ENCODE measurements at places on chromosomes 2 and 18.
A peak's percentile ranks its signal among the peaks of the same experiment; 100 is the strongest.

DNA sequence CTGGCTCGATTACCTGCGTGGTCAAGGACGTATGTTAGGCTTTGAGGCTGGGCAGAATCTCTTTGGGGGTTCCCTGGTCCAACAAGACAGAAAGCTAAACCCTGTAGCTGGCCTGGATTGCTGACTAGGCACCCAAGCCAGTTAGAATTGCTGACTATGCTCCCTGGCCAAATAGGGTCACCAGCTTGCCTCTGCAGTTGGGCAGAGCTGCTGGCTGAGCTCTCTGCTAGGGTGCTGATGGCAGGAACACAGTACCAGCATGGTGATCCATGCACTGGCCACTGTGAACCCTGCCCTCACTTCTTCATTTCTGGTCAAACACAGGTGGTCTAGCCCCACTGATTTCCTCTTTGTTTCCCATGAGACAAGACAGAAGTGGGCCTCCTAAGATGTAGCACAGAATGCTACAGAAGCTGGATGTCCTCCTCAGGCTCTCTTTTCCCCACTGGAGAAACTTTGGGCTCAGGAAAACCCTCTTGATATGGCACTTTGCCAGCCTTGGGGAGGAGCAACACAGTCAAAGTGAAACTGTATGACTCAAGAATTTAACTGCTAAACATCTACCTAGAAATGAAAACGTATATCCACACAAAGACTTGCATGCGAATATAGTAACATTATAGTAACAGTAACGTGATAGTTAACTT lies 20.8 kb downstream of the SP140L start:
- no peak for DNase-seq

- no peak for DNase-seq
Measured at GRCh38 chr2:194883711-194884110, 773.3 kb upstream of the SLC39A10 start.

GRCh38 chr2:44040365-44040764 lies 44.6 kb upstream of the LRPPRC start:
- DNase-seq: no peak

DNA sequence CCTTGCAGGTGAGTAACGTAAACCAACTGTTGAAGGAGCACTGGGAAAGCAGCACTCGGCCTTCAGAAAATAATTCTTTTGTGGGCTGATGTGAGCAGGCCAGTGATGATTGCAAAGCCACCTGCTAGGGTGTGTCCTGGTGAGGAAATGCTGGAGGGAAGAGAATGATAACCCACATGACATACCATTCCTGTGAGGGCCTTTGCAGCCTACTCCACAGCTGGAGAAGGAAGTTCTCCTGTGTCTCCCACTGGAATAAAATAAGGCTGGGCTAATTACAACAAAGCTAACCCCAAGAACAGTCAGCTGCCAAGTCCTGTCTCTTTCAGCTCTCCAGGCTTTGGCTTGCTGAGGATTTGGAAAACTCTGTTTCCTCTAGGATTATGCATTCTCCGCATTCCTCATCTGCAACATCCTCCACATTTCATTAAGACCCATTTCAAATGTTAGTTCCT lies 16.7 kb upstream of the DSG1 start:
- no peak for DNase-seq

DNA sequence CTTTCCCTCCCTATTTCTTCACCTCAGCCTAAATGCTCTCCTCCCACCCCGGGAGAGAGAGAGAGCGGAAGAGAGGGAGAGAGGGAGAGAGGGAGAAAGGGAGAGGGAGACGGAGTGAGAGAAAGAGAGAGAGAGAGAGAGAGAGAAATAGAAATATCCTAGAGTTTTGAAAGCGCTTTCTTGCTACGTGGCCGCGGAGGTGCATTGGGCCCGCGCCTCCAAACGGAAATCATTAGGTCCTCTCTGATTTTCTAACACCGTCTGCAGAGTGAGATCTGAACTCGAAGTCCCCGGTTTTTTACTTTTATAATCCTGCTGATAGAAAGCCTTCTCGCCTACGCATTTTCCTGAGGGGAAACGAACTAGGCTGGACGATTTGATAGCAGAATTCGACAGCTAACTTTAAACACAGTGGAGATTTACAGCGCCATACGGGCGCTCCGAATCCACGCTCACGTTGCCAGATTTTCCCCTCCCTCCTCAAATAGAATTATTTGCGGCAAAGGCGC lies 903 bp upstream of the EVX2 start:
- no peak for DNase-seq

- no peak for DNase-seq
Measured at GRCh38 chr2:200788121-200788718, 23.5 kb upstream of the BZW1 start.

GRCh38 chr2:71995067-71995665 lies 152.5 kb downstream of the CYP26B1 start:
- DNase-seq: no peak

GRCh38 chr2:96538487-96539214 lies 2.1 kb downstream of the ARID5A start:
- peak; percentile 79 for DNase-seq

GRCh38 chr2:1784087-1784486 lies 39.8 kb upstream of the PXDN start:
- DNase-seq: no peak

DNA sequence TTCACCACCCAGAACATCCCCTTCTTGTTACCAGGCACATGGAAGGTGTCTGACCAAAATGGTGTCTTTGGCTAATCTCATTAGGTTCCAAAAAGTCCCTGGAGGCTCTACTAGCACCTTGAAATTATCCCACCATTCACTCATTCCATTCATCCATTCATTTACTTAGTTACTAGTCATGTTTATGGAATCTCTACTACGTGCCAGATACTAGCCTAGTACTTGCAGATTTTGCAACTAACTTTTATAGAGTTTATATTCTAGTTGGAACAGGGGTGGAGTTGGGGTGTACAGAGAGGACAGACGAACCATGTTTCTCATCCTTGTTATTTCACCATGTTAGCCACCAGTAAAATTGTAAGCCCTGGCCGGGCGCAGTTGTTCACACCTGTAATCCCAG lies 4.0 kb upstream of the NOP58 start:
- DNase-seq: no peak

DNA sequence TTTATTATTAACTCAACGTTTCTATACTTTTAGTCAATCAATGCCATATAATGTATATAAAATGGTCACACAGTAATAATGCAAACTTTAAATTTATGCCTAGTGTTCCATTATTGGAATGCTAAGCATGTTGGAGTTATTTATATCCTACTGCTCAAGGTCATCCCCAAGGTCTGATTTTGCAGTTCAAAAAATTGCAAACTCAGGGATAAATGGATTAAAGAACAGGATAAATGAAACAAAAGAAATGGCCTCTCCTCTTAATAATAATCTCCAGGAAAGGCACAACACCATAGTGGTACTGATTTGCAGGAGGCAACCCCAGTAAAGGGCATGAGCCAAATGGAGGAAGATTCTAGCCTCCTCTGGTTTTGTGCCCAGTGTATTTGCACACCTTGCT lies 436.4 kb downstream of the EPHA4 start:
- DNase-seq: no peak

DNA sequence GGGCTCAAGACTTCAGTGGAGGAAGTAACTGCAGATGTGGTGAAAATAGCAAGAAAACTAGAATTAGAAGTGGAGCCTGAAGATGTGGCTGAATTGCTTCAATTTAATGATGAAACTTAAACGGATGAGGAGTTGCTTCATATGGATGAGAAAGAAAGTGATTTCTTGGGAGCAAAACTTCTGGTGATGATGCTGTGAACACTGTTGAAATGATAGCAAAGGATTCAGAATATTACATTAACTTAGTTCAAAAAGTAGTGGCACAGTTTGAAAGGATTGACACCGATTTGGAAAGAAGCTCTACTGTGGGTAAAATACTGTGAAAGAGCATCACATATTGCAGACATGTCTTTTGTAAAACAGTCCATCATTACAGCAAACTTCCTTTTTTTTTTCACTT lies 638.0 kb downstream of the NYAP2 start:
- DNase-seq: no peak

GRCh38 chr2:43169099-43169945 lies 57.1 kb downstream of the ZFP36L2 start:
- peak; percentile 60 for DNase-seq

DNA sequence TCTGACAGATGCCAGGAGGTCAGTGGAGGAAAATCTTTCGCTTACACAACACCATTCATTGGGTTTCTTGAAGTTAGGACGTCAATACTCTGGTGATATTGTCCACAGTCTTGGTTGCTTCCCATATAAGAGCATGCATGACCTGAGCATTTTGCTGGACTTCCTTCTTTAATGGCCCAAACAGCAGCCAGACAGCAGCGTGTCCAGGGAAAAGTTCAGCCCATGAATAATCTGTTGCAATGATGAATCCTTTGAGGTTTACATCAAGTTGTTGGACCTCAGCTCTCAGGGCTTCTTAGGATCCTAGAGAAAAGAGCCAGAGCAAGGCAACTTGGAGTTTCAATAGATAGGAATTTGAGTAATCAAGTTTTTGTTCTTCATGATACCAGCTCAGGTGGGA lies 155.6 kb upstream of the MGAT5 start:
- DNase-seq: no peak

DNA sequence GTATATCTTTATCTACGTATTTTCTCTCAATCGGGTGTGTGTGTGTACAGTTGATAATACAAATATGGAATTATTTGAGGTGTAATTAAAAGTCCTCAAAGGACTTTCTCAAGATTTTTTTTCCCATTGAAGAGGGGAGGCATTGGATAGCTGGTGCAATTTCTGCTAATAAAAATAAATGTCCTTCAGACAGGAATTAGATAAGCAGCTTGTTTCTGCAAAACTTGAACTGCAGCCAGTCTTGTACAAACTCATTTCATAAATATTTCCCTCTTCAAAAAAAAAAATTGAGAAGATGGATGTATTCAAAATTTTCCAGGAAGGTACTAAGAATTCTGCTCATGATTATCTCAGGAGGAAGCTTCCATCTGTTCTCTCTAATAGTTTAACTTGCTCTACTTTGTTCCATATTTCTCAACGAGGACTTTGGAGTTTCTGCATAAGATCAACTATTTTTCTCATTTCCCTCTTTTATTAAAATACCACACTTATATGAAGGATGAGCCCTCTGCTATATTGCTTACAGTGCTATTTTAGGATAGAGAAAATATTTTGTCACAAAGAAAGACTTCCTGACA lies 33.0 kb upstream of the GLS start:
- DNase-seq: no peak
